Colonic mucosa (tissue), 4 donors: ENCODE measurements at places on chromosomes 7 and 10. TPM values are rescaled to one million over a fixed set of nuclear protein-coding genes. Genes with fewer than 3 reads are reported as not detected.

DNA sequence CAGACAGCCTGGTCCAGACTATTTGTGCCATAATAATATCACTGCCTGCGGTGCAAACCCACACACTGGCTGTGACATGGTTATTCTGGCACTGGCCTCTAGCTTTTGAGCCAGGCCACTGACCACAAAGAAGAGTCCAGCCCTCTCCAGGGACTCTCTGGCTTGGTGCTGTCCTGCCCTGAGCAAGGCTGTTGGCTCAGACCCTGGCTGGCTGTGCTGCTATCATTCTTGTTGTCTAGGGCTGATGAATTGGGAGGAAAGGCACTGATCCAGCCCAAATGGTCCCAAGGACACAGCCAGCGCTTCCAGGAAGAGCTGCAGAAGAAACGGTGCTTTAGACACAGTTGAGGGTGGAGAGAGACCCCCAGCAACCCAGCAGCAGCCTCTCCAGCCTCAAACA is 80.8 kb downstream of the TMEM130 start:
- no peak for DNase-seq
- H3K27ac ChIP-seq, result no peak overlapping the region
- H3K27me3 ChIP-seq, result no peaks in the 10 kb centered on the region
- H3K36me3 ChIP-seq, result no peaks in the 10 kb centered on the region
- H3K4me1 ChIP-seq, result no peaks in the 10 kb centered on the region

DNA sequence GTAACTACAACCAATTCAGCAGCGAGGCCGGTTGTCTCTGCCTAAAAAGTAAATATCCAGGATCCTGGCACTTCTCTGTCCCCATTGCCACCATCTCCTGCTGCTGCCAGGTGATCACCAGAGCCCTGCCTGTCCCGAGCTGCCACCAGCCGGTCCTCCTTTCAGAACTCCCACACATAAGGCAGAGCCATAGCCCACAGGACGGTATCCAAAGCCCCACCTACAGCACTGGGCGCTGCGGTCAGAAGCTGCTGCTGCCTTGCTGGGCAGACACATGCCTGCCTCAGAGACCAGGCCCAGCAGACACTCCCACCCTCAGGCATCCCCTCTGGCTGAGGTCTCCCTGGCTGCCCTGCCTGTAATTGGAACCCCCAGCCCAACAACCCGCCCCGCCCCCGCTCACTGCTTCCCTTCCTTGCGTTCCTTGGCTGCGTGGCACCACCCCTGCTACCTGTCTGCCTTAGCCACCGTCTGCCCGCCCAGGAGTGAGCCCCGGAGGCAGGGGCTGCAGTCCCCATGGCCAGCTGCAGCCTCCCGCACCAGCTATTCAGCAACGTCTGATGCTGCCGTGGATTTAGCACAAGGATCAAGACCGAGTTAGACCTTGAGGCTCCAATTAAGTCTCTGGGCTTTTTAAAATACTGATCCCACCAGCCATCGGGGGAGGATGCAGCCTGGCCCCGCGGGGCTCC is 100.7 kb downstream of the CYTH3 start:
- no peaks in the 10 kb centered on the region for H3K36me3 ChIP-seq
- H3K4me1 ChIP-seq, result no peaks in the 10 kb centered on the region
- no peak overlapping the region for H3K4me3 ChIP-seq
- no peak overlapping the region for H3K27ac ChIP-seq
- H3K27me3 ChIP-seq, result no peaks in the 10 kb centered on the region
- DNase-seq, result no peak

DNA sequence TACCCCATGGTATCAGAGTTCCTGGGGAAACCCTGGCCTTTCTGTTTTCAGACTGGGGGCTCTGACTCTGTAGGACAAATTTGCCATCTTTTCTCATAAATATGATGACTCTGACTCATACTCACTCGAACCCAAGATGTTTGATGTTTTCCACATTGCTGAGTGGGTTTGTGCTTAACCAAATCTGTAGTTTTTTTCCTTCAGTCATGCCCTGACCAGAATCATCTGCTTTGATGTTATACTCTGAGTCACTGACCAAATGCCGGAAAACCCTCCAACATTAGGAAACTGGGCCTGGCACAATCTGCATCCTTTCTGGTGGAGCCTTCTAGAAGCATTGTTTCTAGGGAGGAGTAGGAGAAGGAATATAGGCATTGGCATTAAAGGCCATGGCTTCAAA is 118.7 kb downstream of the C10orf105 start:
- no peak overlapping the region for H3K27ac ChIP-seq
- H3K4me1 ChIP-seq, result peaks cover 9% of the 10 kb centered on the region
- no peaks in the 10 kb centered on the region for H3K27me3 ChIP-seq

HKDC1 gene
- total RNA-seq, result 19.0 TPM

GRCh38 chr10:31977440-31978155 is 49.0 kb upstream of the ARHGAP12 start:
- no peaks in the 10 kb centered on the region for H3K4me1 ChIP-seq
- H3K27ac ChIP-seq, result no peak overlapping the region

JCAD gene
- 1.8 TPM for total RNA-seq

GRCh38 chr7:147498081-147498480 is 1092.5 kb upstream of the C7orf33 start:
- DNase-seq, result no peak
- H3K27me3 ChIP-seq, result no peaks in the 10 kb centered on the region
- H3K4me3 ChIP-seq, result no peak overlapping the region
- H3K4me1 ChIP-seq, result no peaks in the 10 kb centered on the region
- no peak overlapping the region for H3K27ac ChIP-seq
- H3K36me3 ChIP-seq, result no peaks in the 10 kb centered on the region

CNPY1 gene
- total RNA-seq, result not detected

- no peak for DNase-seq
- no peak overlapping the region for H3K4me3 ChIP-seq
- no peaks in the 10 kb centered on the region for H3K27me3 ChIP-seq
- H3K36me3 ChIP-seq, result no peaks in the 10 kb centered on the region
- H3K4me1 ChIP-seq, result no peaks in the 10 kb centered on the region
Observed at GRCh38 chr7:8134089-8134733, 127.8 kb downstream of the ICA1 start.

DNA sequence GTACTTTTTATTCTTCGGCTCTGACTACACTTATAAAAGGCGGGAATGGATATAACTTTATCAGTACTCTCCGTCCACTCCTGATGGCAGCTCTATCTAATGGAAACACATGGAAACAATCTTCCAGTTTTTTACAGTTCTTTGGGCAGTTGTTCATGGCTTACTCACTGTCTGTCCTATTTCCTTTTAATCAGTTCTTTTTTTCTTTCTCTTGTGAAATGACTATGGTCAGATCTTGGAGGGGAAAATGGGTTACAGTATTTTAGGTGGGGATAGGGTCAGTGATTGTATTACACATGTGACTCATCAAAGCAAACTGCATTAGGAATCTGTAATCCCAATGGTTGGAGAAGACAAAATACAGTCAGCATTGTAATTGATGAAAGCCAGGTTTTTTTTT is 112.4 kb downstream of the BICC1 start:
- no peaks in the 10 kb centered on the region for H3K36me3 ChIP-seq
- no peak overlapping the region for H3K4me3 ChIP-seq
- H3K27me3 ChIP-seq, result no peaks in the 10 kb centered on the region
- H3K27ac ChIP-seq, result no peak overlapping the region

- H3K27me3 ChIP-seq, result no peaks in the 10 kb centered on the region
- H3K4me3 ChIP-seq, result no peak overlapping the region
- DNase-seq, result no peak
- H3K4me1 ChIP-seq, result no peaks in the 10 kb centered on the region
- no peak overlapping the region for H3K27ac ChIP-seq
Observed at GRCh38 chr7:18414885-18415284, 80.7 kb upstream of the HDAC9 start.
